ENCODE measurements at places on chromosomes 11 and 22. TPM values are rescaled to one million over a fixed set of nuclear protein-coding genes. Genes with fewer than 3 reads are reported as not detected.
A peak's percentile ranks its signal among the peaks of the same experiment; 100 is the strongest.

DNA sequence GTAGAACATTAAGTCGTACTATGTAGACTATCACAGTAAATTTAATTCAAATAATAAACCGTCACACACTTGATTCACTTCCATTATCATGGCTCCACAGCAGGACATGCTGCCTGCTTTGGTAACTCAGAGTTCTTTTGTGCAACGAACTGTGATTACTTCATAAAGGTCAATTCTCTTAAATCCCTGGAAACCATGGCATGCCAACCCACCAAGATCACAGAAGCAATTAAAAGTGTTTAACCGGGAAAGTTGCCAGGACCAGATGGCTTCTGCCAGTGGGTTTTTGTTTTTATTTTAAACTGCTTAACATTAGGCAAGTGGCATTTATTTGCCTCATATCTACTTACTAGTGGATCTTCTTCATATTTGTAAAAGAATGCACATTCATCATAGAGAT lies 1162.1 kb downstream of the DLG2 start:
- no peak for DNase-seq

DNA sequence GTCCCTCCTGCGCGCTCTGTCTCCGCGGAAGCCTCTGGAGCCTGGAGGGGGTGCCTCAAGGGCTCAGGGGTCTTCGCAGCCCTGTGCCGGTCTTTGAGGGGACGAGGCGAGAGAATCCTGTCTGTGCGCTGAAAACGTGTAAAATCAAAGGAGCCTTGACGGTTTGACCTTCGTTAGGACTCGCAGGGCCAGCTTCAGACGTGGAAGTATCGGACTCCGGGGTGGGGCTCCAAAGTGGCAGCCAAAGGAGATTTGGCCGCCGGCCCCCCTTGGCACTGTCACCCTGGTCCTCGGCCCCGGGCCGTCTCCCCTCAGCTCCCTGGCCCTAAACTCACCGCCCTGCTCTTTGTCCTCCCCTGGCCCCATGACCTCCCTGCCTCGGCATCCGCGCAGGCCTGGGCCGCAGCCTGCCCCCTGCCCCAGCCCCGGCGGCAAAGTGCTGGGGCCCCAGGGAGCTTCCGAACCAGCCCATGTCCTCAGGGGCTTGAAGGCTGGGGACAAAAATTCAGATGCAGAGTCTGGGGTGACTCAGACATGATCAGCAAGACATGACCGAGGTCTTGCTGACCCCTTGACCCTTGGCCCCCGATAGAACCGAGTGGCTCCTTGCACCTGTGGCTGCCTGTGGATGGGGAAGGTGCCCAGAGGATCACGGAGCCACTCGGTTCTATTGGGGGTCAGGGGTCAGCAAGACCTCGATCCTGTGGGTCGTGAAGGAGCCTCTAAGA lies 6.9 kb upstream of the PHRF1 start:
- no peak for DNase-seq

DNA sequence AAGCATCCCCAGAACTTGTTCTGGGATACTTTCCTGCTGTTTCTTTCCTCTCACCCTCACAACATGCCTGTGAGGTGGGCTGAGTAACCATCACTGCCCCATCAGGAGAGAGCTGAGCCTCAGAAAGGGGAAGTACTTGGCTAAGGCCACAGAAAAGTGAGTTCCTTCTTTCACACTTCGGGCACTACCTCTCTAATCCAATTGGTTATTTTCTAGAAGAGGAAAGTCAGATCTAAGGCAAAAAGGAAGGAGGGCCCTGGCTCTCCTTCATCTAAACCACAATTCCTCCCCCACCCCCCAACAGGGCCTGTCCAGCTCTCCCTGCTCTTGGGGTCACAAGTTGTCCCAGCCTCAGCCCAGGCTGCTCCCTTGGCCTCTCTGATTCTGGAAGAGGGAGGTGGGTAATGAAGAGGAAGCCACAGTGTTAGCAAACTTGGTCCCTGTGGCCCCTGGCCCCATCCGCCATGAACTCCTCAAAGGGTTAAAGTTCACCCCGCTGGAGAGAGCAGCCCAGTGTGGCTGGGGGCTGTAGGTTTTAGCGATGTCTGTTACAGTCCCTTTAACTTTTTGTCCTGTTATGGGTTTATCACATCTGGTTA lies 34.0 kb downstream of the SLC22A12 start:
- no peak for DNase-seq

RFPL2 gene
- total RNA-seq = not detected

- DNase-seq = peak; percentile 24
These were observed 377.7 kb downstream of the TENM4 start for GRCh38 chr11:79062814-79063762.

GRCh38 chr11:18526130-18526520 lies 617 bp downstream of the TSG101 start:
- DNase-seq = no peak

GRCh38 chr11:95684170-95684569 lies 105.4 kb downstream of the FAM76B start:
- DNase-seq = no peak

DNA sequence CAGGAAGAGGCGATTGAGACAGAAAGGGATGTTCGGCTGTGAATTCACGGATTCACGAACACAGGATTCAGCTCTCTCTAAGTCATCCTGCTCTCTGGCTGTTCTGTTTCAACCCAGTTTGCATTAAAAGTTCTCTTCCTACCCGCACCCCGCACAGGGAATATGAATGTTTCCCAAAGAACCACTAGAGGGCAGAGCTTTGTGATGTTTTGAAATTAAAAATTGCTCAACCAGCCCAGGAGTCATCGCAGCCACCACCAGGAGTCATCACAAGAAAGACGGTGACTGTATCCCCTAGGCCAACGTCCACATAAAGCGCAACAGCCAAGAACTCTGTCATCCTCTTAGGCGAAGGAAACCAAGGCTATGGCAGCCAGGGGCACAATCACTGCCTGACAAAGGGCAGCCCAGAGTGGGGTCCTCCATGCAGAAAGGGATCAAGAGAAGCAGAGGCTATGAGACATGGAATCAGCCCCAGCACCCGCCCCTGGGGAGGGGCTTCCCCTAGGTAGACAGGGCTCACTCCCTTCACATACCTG lies 122.4 kb downstream of the WT1 start:
- DNase-seq = peak; percentile 33

GRCh38 chr11:85823816-85824215 lies 12.9 kb upstream of the SYTL2 start:
- DNase-seq = peak; percentile 71

- peak; percentile 18 for DNase-seq
These were observed 73.4 kb downstream of the NCAPD3 start for GRCh38 chr11:134150195-134150903.

OR8H3 gene
- not detected for total RNA-seq

- no peak for DNase-seq
These were observed 17.5 kb downstream of the BCR start for GRCh38 chr22:23197836-23198235.

- peak; percentile 87 for DNase-seq
These were observed 34.4 kb downstream of the SCUBE2 start for GRCh38 chr11:9057007-9057406.

GRCh38 chr22:21938906-21939305 lies 13.7 kb downstream of the PPM1F start:
- DNase-seq = no peak

PTPRCAP gene
- total RNA-seq = 8.8 TPM

DNA sequence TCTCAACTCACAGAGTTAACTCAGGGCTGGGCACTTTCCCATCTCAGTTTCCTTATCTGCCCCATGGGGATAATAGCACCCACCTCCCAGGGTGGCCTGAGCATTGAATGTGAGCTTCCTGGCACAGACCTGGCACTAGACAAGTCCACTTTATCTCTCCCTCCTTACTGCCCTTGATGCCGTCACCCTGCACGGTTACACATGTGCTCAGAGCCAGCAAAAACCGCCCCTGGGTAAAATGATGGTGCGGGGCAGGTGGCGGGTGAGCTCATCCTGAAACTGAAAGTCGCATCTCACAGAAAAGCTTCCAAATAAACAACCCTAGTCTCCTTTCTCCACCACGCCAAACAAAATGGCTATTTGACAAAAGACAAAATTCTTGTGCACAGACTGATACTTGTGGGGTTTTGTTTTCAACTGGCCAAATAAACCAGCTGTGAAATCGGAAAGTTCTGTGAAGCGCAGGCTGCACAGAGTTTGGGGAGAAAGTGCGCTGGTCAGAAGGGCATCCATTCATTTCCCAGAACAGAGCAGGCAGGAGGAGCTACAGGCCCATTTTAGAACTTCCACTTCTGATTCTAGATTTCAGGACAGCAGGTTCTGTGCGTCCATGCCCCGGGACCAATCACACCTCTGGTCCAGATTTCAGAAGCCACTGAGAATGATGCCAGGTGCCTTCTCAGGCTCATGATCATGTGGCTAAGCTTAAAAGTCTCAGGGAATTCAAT lies 138.1 kb downstream of the SHANK2 start:
- DNase-seq = no peak

NXPE2 gene
- 0.34 TPM for total RNA-seq

- DNase-seq = no peak
These were observed 79.1 kb downstream of the PICALM start for GRCh38 chr11:85989746-85990145.

DNA sequence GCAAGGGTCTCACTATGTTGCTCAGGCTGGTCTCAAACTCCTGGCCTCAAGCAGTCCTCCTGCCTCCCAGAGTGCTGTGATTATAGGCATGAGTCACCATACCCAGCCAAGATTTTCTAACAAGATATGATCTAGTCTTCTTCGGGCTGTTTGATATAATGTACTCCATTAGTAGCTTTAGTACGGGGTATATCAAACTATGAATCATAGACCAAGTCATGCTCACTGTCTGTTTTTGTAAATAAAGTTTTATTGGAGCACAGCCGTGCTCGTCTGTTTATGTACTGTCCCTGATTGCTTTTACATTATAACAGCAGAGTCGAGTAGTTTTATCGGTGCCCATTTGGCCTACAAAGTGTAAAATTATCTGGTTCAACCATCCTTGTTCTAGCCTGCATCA lies 43.9 kb upstream of the GRIK4 start:
- no peak for DNase-seq

GRCh38 chr11:6627762-6628241 lies 8.6 kb upstream of the TPP1 start:
- no peak for DNase-seq

DNA sequence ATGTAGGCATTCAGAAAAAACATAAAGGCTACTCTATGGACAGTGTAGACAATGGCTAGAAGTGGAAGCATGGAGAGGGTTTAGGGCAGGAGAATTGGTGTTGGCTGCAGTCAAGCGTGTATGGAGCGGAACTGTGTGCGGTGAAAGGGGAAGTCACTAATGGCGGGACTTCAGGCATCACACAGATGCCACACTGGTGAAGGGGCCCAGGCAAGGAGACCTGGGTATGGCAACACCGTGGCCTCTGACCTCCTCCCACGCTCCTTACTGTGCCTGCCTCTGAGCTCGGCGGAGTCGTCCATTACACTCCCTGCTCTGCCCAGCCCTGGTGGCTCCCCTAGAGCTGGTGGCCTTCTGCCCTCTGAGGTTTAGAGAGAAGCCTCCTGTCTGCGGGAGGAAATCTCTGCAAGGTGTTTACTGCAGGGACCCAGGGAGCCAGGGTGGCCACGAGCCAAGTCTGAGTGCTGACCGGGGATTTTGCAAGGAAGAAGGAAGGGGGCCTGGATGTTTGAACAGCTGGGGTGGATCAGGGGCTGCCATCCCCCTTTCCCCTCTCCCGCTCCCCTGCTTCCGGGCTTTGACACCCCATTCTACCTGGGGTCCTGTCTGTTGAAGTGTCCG lies 75.1 kb upstream of the TSPAN18 start:
- DNase-seq = peak; percentile 53

- no peak for DNase-seq
These were observed 30.3 kb upstream of the ABCC8 start for GRCh38 chr11:17506942-17507341.

DNA sequence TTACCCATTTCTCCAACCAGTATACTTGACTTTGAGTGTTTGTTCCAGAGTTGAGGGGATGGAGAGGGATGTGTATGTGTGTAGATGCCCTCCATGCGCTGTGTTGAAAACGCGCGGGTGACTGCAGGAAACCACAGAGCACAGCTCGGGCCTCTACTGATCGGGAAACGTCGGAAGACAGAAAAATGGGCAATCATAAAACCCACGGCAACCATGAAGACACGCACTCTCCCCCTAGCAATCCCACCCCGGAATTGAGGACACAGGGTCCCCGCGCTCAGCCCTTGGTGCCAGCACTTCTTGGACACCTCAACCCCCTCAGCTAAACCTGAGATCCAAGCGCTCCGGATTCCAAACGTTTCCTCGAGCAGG lies 251 bp upstream of the UQCC3 start:
- DNase-seq = no peak

DEUP1 gene
- 2.4 TPM for total RNA-seq

SCN4B gene
- 5.2 TPM for total RNA-seq

DNA sequence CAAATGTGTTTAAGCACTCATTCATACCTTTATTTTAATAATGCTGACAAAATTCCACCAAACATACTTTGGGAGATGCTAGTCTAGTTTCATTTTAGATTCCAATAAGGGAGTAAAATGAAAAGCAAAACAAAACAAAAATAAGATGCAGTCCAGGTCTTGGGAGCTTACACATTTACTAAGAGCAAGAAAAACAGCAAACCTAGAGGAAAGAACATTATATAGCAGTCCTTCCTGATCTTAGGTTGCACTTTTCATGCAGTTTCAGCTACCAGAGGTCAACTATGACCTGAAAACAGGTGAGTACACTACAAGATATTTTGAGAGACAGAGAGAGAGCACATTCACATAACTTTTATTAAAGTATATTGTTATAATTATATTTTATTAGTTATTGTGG lies 1100.9 kb downstream of the DLG2 start:
- no peak for DNase-seq

Data from lung (tissue), 17 donors.